Keratinocyte (primary cell): ENCODE measurements at places on chromosomes 6 and 20. TPM values are rescaled to one million over a fixed set of nuclear protein-coding genes. Genes with fewer than 3 reads are reported as not detected.

- no peak for DNase-seq
Observed at GRCh38 chr6:9455864-9456658, 958.8 kb downstream of the TFAP2A start.

DNA sequence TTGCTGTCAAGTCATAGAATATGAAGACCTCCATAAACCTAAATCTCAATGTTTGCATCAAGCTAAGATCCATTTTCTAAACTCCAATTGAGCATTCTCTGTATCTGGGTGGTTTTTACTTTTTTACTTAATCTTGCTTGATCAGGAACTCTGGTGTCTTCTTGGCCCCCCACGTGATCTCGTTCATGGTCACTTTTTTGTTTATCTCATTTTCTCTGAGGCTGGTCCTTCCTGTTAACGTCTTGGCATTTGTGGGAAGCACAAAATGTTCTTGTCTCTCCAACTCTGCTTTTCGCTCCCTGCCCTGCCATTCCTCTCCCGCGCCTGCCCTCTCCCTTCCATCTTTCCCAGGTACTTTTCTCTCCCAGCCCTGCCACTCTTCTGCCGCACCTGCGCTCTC lies 14.0 kb upstream of the MAPRE1 start:
- DNase-seq = no peak

GRCh38 chr20:21099751-21100577 lies 6.2 kb downstream of the LINC00237 start:
- no peak for DNase-seq

- no peak for DNase-seq
Observed at GRCh38 chr6:1720620-1721322, 111.1 kb downstream of the FOXC1 start.

DNA sequence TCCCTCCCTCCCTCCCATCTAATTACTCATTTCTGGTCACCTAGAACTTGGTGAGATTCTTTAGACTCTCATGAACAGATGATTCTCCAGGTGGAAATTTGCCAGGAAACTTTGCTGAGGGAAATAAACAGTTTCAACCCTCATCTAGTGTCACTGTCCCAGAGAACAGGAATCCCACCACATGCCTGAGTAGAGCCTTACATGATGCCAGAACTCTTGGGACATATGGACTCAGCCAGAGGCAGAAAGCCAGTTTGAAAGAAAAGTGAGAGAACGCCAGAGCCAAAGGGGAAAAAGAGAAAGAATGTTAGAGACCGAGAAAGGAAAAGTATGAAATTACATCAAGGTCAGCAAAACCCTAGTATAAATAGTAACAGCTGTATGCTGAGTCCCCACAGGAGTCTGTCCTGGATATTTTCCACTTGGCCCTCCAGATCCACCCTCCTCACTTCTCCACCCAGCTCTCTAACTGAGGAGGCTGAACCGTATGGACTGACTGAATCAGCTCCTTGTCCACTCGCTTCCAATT lies 127.5 kb upstream of the COL21A1 start:
- DNase-seq = no peak

GRCh38 chr6:8139451-8139850 lies 37.1 kb upstream of the EEF1E1 start:
- no peak for DNase-seq

- DNase-seq = no peak
Observed at GRCh38 chr6:144586986-144587385, 301.9 kb downstream of the UTRN start.

DNA sequence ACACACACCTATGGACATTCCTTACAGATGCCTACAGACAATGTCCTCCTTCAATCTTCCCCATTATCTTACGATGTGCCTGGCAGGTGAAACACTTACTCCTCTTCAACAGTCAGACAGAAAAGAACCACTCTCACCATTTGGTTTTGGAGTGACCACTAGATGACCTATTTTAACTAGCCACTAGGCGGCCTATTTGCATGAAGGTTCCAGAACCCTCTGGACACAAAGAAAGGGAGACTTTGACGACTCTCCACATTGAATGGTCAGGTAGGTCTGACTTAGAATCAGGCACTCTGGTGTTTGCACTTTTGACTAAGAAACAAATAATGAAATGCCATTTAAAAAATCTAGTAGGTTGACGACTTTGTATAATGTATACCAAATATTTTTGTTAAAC lies 42.0 kb downstream of the PNLDC1 start:
- no peak for DNase-seq

- no peak for DNase-seq
Observed at GRCh38 chr6:157096522-157096921, 226.8 kb downstream of the TMEM242 start.

DNA sequence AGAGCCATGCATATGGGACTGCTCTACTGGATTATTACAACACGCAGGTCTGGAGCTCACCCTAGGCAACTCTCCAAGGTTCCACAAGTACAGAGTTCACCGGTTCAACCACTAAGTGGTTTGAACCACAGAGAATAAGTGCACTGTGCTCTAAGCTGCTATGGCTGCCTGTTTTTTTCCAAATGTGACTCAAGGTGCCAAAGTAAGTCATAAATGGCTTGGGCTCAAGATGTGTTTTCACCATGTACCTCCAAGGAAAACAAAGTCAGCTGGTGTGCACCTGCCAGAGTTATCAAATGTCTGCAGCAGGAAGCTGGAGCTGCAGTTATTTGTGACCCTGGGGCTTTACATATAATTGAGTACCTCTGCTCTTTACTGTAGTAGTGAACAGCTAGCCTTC lies 76.7 kb downstream of the PREP start:
- DNase-seq = no peak

SLC2A4RG gene
- 18.3 to 33.6 TPM (median 23.5 TPM) in 3 replicates for polyA plus RNA-seq

HLA-G gene
- polyA plus RNA-seq = 0.84 to 1.9 TPM (median 0.89 TPM) in 3 replicates

UBE2V1 gene
- 61.8 to 155 TPM (median 117 TPM) in 3 replicates for polyA plus RNA-seq

CTNNBL1 gene
- 31.5 to 40.5 TPM (median 37.0 TPM) in 3 replicates for polyA plus RNA-seq

SNAP25 gene
- not detected in 3 replicates for polyA plus RNA-seq
